HT1080 (cell line): ENCODE measurements at places on chromosomes 7 and 10.

DNA sequence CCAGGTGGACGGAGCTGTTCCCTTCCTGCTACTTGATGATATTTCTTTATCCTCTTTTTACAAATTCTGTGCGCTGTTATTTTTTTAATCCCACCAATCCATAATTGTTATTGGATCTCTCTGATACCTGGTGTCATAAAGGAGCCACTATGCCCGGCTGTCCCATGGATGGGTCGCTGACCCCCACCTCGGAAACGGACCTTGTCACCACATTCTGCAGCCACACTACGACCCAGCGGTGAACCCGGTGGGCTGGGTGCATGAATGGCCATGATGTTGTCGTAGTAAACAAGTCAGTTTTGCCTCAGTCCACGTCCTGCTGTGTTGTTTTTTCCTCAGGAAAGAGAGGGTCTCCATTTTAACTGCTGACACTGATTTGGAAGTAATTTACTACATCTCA lies 112.2 kb downstream of the PKD1L1 start:
- DNase-seq = no peak

DNA sequence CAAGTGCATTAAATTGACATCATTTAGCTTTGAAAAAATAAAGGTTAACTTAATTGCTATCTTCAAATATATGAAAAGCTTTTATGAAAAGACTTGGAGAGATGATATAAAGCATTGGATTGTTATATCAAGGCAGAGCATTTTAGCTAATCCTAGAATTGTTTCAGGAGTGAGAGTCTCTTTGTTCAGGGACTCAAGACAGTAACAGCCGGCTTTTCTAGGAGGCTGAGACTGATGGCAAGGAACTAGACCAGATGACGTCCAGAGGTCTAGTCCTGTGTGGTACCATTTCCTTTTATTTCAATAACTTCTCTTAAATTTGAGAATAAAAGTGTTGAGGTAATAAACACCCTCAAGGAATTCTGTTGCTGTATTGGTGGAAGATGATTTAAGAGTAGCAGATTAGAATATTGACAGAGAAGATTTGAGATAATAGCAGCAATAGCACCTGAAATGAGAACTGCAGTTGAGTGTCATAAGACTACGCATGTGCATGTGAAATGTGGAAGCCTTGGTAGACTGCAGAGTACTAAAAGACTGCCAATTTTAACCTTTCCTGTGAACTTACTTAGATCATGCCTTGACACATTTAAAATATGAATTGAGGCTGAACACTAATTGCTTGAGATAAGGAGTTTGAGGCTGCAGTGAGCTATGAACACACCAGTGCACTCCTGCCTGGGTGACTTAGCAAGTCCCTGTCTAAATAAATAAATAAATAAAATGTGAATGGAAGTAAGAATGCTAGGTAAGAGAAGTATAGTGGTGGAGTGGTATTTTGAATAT lies 79.6 kb downstream of the ZNRF2 start:
- no peak for DNase-seq

DNA sequence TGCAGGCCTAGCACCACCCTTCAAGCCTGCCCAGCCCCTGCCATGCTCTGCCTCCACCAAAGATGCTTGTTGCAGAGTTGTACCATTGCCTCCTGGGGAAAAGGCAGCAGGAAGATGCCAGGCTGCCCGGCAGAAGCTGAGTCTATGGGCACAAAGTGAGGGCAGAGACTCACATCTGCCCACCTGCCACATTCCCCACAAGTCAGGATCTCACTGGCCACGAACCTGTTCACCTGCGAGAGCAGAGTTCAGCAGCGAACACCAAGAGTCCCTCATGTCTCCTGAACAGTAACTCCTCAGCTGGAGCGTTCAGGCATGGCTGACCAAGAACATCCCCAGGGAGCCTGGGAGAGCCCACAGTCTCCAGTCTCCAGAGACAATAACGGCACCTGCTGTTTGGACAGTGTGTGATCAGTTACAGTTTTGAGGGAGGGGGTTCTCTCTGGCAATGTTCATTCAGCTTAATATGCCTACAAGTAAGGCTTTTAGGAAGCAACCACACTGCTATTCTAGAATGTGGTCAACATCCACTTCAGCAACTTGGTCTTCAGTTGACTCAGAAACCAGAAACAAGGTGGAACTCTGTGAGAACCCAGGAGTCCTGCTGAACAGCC lies 78.5 kb downstream of the GRID1 start:
- DNase-seq = no peak

GRCh38 chr7:86733783-86734182 lies 90.1 kb downstream of the GRM3 start:
- DNase-seq = peak; percentile 62

DNA sequence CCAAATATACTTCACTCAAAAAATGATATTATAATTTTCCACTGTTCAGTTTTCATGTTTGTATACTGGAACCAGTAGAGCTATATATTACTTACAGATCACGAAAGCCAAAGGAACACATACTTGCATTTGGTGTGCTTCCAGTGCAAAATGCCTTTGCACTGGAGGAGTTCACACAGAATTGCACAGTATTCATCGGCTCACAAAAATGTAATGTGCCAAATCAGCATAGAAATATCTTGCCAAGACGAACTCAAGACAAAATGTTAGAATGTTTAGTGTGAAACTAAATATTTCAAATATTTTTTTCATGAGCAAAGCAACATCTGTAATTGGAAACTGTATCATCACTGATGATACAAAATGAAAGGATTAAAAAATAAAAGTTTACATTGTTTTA lies 646.2 kb upstream of the SEMA3D start:
- no peak for DNase-seq

GRCh38 chr10:12358863-12359564 lies 9.7 kb downstream of the CAMK1D start:
- DNase-seq = no peak
